ENCODE measurements at places on chromosomes 6 and 20. TPM values are rescaled to one million over a fixed set of nuclear protein-coding genes. Genes with fewer than 3 reads are reported as not detected.

- peak; percentile 81 for DNase-seq
Measured at GRCh38 chr20:31661625-31662371, 24.1 kb downstream of the COX4I2 start.

- no peak for DNase-seq
Measured at GRCh38 chr6:137646484-137646883, 152.3 kb upstream of the OLIG3 start.

DNA sequence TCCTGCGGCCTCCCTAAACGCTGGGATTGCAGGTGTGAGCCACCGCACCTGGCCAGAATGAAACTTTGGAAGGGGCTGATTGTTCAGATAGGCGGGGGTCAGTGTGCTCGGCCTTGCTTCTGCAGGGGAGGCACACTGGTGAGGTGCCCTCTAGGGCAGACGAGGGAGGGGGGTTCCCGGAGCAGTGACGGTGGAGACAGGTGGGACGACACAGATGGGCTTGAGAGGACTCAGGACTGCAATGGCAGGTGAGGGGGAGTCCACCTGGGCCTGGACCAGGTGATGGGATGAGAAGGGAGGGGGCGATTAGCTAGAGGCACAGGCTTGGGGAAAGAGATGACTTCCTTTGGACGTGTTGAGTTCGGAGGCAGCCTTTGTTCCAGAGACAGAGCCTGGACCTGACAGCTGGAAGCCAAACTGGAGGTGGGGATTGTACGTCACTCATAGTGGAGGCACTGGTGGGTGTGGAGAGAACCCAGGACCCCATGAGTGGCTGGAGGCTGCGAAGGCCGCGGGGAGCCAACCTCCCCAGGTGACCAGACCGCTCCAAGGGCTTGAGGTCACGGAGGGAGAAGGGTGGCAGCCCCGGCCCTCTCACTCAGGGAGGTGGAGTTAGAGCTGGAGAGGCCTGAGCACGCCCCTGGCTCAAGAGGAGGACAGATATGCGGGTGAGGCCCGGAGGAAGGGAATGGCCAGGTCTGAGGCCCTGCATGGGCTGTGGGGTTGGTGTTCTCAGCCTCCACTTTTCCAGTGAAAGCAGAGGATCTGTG lies 10.5 kb upstream of the MAP1LC3A start:
- no peak for DNase-seq

DNA sequence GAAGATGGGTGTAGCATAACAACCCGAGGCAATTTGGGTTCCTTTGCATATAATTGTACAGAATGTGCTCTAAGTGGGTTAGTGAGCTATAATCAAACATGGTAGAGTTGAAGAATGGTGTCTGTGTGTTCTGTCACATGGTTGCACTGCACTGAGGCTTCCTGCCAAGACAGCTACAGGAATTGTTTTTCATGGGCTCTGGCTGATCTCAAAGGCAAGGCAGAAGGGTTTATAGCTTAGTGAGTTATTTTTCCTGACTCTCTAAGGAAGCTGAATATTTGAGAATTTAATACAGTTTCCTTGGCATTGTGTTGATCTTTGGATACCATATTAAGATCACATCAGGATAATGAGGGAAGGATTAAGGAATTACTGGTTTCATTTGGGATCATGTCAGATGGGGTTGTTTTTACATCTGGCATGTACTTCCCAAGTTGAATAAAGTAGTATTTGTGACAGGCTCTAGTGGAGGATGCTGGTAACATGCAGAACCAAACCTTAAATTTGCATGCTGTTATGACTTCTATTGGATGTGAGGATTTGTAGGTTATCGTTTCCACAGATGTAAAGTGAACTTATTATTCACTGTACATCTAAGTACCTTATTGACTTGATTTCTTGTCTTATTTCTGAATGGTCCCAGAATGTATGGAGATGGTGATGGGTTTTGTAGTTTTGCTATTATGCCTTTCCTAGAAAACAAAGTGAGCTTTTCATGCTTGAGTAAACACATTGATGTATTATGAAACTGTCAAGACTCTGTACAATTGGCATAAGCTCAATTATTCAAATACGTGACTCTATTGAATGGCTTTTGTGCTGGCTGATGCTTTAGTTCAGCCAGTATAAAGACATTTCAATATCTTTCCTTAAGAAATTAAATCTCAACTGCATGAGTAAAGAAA lies 43.3 kb downstream of the LRRC1 start:
- peak; percentile 43 for DNase-seq

GRCh38 chr6:162684961-162685360 lies 42.6 kb downstream of the PRKN start:
- DNase-seq = no peak

DNA sequence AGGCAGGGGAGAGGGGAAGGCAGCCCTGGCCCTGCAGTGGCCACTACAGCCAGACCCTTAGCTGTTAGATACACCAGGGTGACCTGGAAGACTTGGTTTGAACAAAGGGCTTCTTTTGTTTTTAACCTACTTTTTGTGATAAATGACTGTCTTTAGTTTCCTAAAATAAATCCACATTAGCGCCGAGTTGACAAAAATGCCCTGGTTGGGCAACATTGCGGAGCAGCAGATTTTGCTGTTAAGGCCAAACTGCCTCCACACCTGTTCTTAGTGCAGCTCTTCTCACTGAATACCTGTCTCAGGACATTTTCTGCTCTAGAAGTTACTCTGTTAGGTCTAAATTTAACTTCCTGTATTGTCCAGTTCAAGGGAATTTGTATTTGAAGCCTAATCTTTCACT lies 42.7 kb downstream of the FAM50B start:
- no peak for DNase-seq

DNA sequence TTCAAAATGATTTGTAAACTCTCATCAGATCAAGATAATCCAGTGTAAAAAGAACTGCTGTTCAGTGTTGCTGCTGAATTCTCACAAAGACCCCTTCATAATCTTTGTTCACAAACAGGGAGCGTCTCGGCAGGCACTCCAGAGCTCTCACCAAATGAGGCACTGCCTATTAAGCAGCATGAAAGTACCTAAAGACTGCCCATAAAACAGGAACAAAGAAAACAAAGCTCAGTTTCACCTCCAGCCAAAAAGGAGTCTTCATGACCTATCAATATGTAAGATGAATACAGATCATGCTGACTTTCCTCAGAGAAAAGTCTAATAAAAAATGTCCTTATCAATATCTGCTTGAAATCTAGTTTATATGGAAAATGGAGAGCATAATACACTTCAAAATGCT lies 41.8 kb downstream of the GPR63 start:
- no peak for DNase-seq

DNA sequence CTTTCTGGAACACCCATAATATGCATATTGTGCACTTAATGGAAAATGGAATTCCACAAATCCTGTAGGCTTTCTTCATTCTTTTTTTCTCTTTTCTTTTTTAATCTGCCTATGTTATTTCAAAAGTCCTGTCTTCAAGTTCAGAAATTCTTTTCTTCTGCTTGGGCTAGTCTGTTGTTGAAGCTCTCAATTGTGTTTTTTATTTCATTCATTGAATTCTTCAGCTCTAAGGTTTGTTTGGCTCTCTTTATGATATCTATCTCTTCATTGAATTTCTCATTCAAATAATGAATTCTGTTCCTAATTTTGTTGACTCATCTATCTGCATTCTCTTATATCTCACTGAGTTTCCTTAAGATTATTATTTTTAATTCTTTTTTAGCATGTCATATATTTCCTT lies 10.1 kb downstream of the SPINT4 start:
- DNase-seq = no peak

DNA sequence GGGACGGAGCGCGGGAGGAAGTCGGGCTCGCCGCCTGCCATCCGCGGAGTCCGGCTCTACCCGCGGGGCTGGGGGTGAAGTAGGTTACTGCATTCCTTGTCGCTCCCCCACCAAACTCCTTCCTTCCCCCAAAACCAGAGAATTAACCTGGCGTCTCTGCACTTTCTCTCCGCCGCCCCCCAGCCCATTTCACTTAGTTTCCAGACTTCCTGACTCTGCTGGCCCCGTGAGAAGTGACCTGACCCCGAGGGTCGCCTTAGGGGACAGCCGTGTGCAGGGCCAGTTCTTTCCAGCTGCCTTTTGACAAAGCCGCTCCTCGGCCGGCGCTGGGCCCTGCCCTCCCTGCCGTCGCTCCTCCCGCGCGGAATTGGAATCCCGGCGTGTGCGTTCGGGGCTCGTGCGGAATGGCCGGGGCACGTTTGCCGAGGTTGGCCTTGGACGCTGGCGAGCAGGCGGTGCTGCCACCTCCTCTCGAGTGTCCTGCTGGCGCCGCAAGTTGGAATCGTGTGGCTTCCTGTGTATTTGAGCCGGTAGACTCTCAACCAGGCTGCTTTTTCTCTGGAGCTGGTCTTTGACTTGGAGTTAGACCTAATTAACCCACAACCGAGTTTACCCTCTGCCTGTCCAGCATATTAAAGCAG lies 650 bp downstream of the DCBLD1 start:
- peak; percentile 55 for DNase-seq

- DNase-seq = peak; percentile 84
Measured at GRCh38 chr6:4350567-4351519, 215.5 kb upstream of the ECI2 start.

- DNase-seq = peak; percentile 34
Measured at GRCh38 chr20:32183947-32184635, 23.5 kb downstream of the PLAGL2 start.

DNA sequence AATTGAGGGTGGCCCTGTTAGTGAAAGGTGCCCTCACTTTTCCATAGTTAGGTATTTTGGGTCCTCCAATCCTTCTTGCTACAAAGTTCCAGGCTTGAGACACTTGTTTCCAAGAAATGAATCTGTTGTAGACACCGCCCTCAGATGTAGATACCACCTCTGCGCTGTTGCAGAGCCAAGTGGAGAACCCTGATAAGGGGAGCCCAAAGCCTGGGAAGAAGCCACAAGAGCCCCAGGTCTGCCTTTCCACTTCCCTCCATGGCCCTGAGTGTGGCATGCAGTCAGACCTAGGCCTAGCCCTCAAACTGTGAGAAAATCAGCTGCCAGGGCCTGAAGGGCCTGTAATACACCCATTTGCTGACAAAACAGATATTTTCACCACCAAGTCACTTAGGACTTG lies 37.1 kb downstream of the DTD1 start:
- DNase-seq = no peak

GRCh38 chr6:7917729-7918128 lies 7.1 kb upstream of the TXNDC5 start:
- DNase-seq = no peak

DNA sequence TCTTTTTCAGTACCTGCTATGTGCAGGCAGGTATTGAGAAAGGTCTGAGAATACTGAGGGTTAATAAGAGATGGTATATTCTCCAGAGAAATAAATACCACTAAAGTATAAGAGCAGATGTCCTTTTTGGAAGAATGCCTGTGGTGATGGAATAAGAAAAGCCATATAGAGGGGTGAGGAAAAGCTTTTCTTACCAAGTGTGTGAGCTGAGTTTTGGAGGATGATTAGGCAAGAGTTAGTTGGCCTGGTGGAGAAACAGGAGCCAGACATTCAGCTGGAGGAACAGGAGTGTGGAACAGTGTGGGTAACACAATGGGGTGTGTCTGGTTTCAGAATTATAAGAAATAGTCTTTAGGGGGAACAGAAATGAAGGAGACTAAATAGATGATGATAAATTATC lies 19.9 kb downstream of the ZNF451 start:
- no peak for DNase-seq

DNA sequence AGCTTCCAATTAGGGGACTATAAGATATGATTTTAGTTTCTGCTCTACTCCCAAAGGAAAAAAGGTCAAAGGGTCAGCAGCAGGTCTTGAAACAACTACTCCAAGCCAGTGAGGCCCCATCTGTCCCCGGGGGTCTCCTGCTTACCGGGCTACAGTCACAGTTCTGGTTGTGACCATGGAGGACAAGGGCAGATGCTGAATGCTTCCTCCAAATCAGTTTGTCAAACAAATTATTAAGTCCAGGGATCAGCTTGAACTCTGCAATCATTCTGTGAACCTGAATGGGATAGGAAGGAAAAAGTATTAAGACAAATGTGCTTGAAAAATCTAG lies 60.2 kb downstream of the MYH7B start:
- DNase-seq = no peak

DNA sequence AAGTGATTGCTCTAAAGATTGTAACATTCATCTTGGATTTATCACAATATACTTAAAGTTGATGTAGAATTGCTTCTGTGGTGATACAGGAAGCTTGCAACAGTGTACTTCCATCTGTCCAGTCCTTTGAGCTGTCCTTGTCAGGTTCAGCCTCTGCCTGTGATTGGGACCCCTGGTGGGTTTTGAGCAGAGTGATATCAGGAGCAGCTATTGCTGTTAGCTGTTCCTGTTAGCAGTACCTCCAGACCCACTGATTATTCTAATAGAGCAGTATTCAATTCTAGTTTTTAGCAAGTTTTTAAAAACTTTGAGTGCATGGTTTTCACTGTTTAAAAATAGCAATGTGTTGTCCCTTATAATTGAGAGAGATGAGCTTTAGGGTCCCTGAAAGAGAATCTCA lies 48.8 kb downstream of the TULP4 start:
- no peak for DNase-seq

DNA sequence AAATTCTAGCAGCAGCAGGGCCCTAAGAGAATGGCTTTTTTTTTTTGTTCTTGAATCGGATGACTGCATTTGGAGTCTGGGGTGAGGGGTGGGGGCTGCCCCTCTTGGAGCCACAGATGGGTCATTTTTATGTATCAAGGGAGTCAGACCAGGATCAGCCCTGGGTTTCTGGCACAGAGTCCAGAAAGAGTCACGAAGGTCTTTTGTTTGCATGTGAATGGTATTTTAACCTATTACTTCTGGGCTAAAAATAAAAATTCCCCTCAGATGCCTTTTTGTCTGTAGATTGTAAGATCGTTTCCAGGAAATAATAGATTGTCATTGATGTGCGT lies 72.5 kb downstream of the PHACTR3 start:
- DNase-seq = no peak

GRCh38 chr6:153942361-153942760 lies 96.7 kb upstream of the OPRM1 start:
- DNase-seq = no peak

DNA sequence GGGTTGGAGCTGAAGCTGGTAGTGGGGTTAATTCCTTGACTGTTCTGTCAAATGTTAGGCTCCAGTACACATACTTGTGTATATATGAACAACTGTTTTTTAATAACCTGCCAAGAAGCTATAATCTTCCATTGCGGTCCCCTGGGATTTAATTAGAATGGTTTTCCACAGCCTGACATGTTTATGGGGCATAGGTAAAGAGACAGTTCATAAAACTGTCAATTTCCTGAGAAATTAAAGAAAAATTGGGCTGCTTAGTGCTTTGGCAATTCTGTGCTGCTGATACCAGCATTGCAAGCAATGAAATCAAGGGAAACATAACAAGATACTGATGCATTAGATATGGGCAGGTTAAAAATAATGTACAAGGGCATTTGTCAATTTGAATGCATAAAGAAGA lies 314.1 kb upstream of the SLC35B3 start:
- no peak for DNase-seq

The ID4 gene
- total RNA-seq = 5.2 TPM

The PPP1R16B gene
- not detected for total RNA-seq

The ENPP5 gene
- total RNA-seq = 0.22 TPM

The SLC17A3 gene
- not detected for total RNA-seq

The RAMACL gene
- 0.27 TPM for total RNA-seq

The TSBP1 gene
- total RNA-seq = not detected

The CHRNA4 gene
- total RNA-seq = not detected

The LAMA4 gene
- 85.6 TPM for total RNA-seq
